ENCODE measurements at places on chromosomes 1 and 21.

DNA sequence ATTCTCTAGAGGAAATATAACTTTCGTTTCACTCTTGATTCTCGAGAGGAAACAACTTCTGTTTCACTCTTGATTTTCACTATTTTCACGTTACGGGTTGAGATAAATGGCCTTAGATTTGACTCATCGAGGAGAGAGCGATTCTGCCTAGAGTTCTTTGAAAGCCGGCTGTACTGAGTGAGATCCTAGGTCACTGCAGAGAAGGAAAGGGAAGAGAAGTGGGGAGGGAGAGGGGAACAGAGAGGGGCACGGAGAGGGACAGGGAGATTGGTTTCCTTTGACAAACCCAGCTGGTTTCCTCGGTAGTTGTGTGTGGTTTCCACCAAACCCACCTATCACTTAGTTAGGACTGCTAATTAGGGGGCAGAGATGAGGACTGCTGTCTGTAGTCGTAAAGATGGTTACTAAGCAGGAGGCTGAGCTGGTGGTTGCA, 21.6 kb upstream of the GPR137B start:
- no peak for DNase-seq

- no peak for DNase-seq
These were observed 1.0 kb upstream of the ZFYVE9 start for GRCh38 chr1:52140633-52141512.

DNA sequence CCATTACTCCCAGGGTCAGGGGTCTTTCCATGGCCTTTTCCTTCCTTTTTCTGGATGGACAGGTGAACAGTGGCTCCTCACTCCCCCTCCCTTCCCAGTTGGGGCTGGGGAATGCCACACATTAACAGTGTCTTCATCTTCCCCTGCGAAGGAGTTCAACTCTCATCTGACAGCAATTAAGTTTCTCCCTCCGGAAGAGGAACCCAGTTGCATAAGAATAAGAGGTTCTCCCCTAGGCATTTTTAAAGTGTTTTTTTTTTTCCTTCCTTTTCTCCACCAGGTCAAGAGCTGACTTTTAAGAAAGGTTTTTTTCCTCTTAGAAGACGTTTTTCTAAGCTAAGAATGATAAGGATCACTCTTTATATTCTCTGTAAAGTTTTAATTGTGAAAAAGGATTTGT, 42.3 kb upstream of the FASLG start:
- DNase-seq = no peak

DNA sequence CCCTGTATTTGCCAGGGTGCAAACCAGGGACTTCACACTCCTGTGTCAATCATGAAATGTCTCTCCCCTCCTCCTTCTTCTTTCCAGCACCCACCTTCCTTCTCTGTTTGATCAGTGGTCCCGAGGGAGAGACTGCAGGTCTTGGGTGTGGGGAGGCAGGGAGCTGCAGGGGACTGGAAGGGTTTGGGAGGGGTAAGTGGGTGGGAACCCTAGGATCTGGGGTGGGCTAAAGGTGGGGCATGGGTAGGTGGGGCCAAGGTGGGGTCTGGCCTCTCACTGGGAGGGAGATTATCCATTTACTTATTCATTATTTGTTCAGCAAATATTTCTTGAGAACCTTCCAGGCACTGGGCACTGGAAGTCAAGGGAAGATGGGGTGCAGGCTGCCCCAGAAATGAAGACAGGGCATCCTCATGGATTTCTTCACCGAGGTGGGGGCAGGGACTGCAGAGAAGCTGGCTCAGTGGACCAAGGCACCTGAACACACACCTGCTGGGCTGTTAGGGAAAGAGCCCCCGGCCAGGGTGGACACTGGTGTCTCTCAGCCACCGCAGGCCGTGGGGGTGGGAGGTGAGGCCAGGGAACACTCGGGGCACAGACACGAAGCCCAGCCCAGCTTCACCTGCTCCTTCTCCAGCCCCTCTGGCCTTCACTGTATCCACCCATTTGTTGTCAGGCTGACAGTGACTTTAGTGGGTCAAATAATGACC, 193.9 kb upstream of the C1orf174 start:
- DNase-seq = no peak

- no peak for DNase-seq
These were observed at the start of gene COL11A1 for GRCh38 chr1:103108376-103109150. Gene COL11A1 (minus strand): TSS chr1:103108522. CDS start chr1:103108178, 344 bp downstream.

- no peak for DNase-seq
These were observed 22.4 kb downstream of the TCP10L start for GRCh38 chr21:32562915-32563314.

DNA sequence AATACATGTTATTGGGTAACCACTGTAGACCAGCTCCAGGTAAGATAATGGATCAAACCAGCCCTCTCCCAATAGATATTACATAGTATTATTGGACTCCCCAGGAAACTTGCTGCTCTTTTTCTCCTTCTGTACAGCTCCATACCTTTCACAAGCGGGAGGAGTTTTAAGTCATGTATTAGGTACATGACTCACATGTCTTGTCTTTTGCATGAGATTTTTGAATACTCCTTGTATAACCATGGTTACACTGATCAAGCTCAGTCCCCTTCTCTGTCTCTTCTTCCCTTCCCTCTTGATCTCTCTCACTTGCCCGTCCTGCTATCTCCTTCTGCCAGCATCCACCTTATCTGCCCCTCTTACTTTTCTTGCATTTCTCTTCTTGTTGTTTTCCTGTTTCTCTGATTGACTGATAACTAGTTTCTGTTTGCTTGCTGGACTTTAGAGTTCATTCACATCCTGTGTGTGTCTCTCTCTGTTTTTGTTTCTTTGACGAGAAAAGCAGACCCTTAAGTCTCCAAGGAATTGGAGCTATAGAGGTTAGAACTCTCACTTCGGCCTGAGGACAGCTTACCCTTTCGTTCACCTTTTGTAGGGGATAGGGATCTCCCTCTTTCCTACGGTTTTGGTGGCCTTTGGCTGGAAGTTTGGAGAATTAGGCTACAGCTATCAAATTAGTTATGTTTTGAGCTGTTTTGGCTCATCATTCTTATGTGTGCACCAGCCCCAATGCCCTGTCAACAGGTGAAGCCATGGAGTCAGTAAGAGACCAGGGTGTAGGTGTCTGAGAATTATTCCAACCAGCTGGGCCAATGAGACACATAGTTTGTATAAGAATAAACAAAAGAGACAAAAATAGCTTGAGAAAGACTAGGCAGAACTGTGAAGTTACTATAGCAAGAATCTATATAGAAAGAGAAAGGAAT, 49.0 kb upstream of the ASB17 start:
- no peak for DNase-seq

DNA sequence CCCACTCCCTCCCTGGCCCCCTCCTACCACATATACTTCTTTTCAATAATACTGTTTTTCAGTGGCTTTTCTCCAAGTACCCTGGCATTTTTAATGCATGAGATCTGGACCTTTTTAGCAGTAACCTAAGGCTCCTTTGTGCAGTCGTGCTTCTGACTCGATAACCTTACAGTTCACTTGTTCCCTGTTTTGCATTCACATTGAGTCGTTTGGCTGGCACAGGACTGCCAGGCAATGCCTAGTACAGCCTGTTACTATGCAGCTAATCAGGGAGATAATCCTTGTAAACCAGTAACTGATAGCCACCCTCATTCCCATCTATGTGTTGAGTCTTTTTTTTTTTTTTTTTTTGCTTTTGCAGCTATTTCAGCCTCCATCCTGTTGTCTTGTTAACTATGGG, 3.7 kb downstream of the ATP1B1 start:
- no peak for DNase-seq

GRCh38 chr1:168731244-168731953, 2.4 kb upstream of the DPT start:
- DNase-seq = no peak

DNA sequence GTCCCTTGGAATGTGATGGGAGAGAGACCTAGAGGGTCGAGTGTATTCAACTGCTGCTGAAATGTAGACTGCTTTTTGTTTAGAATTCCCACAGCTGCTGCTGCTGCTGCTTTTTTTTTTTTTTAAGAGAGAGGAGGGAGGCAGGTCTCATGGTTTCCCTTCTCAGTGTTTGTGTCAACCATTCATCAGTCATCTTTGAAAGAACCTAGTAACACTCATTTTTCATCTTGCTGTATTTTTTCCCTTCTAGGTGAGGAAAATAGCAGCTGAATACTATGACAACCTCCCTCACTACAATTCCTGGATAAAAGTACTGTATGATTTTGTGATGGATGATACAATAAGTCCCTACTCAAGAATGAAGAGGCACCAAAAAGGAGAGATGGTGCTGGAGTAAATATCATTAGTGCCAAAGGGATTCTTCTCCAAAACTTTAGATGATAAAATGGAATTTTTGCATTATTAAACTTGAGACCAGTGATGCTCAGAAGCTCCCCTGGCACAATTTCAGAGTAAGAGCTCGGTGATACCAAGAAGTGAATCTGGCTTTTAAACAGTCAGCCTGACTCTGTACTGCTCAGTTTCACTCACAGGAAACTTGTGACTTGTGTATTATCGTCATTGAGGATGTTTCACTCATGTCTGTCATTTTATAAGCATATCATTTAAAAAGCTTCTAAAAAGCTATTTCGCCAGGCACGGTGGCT, 9.2 kb downstream of the DEGS1 start:
- DNase-seq = no peak

GRCh38 chr1:221963742-221964141, 221.9 kb upstream of the DUSP10 start:
- no peak for DNase-seq

GRCh38 chr1:84571150-84571535, 3.1 kb downstream of the CTBS start:
- DNase-seq = peak; percentile 11

- no peak for DNase-seq
These were observed 69.4 kb downstream of the ZNF648 start for GRCh38 chr1:181992072-181992471.
